ENCODE measurements at places on chromosomes 4 and X.
A peak's percentile ranks its signal among the peaks of the same experiment; 100 is the strongest.

GRCh38 chr4:98181809-98182208, 38.5 kb upstream of the STPG2 start:
- DNase-seq = no peak

GRCh38 chrX:2691543-2692220, 587 bp downstream of the CD99 start:
- DNase-seq = no peak

DNA sequence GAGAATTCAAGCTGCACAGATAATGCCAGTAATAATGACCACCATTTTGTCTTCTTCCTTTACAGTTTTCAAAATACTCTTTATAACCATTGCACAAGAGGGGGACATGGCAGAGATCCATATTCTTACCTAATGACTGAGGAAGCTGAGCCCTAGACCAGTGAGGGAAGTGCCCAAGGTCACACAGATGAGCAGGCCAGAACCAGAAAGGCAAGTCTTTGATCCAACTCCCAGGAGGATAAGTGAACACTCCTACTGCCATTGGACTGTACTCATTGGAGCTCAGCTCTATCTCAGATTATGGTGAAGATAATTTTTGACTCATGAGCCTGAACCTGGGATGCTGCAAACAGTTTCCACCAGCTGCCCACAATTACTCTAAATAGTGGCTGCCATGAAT, 28.6 kb downstream of the AMER1 start:
- DNase-seq = no peak

- DNase-seq = no peak
These were observed 99.5 kb upstream of the SLC4A4 start for GRCh38 chr4:71239365-71239764.

DNA sequence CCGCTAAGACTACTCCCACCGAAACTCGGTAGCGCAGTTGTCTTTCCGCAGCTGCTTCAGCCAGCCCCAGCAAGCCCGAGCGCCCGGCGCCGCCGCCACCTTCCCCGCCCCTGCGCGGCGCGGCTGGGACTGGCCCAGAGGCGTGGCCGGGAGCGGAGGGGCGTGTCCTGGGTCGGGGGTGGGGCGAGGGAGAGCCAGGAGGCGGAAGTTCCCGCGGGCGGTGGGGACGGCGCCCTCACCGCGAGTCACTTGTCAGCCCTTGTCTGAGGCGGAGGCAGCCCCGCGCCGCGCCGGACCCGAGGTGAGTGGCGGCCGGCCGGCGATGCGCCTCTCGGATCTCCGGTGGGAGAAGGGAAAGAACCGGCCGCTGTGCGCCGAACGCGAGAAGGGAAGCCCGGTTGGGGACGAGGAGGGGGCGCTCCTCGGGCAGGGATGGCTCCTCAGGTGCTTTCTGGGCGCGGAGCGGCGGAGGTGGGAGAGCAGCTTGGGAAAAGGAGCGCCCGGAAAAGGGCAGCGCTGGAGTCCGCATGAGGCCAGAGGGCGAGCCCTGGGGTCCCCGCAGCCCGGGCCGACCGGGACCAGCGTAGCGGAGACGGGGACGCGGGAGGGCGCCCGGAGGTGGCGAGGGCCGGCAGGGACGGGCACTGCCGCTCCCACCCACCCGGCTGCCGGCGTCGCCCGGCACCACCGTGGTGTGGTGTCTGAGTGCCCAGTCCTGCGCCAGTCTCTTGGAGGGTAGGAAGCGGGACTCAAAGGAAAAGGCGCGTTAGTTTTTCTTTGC, at the start of gene PDLIM5:
PDLIM5 (plus strand) TSS at position 248 of the 781 bp plus-strand sequence. CDS start 3,347 bp downstream, outside the sequence.
- DNase-seq = peak; percentile 87

DNA sequence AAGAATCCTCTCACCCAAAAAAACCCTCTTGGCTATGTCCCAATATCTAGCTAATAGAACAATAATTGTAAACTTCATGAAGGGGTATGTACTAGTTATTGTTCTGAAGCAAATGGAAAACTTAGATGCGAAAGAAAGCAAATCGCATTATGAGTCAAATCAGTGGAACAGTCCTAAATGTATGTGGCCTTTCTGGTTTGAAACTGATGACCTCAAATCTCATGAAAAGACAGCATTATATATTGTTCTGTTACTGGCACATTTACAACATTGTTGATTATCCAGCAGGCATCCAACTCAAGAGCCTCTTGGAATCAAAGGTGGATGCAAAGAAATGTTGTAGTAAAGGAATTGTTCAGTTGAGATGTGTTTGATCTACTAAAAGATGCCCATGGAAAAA, 34.7 kb downstream of the CSN3 start:
- DNase-seq = no peak

- no peak for DNase-seq
These were observed 145.9 kb upstream of the NLGN4X start for GRCh38 chrX:6374556-6374955.

GRCh38 chr4:144754562-144755410, 108.8 kb downstream of the HHIP start:
- DNase-seq = no peak

DNA sequence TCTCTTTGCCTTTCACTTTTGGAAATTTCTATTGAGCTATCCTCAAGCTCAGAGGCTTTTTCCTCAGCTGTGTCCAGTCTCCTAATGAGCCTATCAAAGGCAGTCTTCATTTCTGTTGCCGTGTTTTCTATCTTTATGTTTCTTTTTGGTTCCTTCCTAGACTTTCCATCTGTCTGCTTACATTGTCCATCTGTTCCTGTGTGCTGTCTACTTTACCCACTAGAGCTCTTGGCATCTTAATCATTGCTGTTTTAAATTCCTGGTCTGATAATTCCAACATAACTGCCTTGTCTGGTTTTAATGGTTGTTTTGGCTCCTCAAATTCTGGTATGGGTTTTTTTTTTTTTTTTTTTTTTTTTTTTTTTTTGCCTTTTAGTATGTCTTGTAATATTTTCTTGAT, 9.3 kb upstream of the PDE6B start:
- DNase-seq = no peak

- no peak for DNase-seq
These were observed 8.8 kb downstream of the ENPEP start for GRCh38 chr4:110484767-110485166.
